Left ventricle myocardium superior (tissue), 1 donor: ENCODE measurements at places on chromosomes 2 and 18. TPM values are rescaled to one million over a fixed set of nuclear protein-coding genes. Genes with fewer than 3 reads are reported as not detected.

The ACMSD gene
- total RNA-seq = not detected

DNA sequence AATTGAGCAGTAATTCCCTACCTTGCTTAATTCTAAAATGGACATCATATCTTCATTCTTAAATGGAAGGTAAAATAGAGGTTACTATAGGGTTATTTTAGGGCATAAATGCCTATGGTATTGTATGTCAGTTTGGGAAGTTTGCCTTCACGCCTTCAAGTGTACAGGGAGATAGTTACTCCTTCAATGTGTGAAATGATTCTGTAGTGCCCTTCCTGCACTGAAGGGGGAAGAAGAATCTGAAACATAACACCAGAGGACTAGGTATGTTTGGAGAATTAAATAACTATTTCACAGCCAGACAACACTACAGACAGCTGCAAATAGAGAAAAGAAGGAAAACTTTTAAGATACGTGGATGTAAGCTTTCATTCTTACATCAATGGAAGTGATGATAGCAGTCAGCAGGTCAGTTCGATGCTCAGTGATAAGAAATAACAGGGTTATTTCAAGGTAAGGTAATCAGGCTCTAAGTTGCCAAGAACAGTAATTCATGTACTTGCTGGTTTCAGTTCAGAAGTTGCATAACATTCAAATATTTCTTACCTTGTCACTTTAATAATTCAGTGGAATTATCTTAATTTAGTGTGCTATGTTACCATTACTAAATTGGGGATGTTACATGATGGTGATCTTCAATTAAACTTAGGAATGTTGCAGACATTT, 4.0 kb downstream of the PKP4 start:
- DNase-seq = no peak

GRCh38 chr2:201949181-201949926, 84.3 kb upstream of the FZD7 start:
- no peak for DNase-seq

- no peak for DNase-seq
Observed at GRCh38 chr2:68995916-68996315, 17.1 kb upstream of the ANTXR1 start.

- no peak for DNase-seq
Observed at GRCh38 chr2:70498054-70498453, 55.6 kb downstream of the TGFA start.
